ENCODE measurements at places on chromosomes 5 and 9.

GRCh38 chr9:92638621-92639101 lies 31.3 kb downstream of the IPPK start:
- DNase-seq, result no peak

- DNase-seq, result no peak
These were observed 68.8 kb downstream of the ITGA1 start for GRCh38 chr5:52856564-52856963.

DNA sequence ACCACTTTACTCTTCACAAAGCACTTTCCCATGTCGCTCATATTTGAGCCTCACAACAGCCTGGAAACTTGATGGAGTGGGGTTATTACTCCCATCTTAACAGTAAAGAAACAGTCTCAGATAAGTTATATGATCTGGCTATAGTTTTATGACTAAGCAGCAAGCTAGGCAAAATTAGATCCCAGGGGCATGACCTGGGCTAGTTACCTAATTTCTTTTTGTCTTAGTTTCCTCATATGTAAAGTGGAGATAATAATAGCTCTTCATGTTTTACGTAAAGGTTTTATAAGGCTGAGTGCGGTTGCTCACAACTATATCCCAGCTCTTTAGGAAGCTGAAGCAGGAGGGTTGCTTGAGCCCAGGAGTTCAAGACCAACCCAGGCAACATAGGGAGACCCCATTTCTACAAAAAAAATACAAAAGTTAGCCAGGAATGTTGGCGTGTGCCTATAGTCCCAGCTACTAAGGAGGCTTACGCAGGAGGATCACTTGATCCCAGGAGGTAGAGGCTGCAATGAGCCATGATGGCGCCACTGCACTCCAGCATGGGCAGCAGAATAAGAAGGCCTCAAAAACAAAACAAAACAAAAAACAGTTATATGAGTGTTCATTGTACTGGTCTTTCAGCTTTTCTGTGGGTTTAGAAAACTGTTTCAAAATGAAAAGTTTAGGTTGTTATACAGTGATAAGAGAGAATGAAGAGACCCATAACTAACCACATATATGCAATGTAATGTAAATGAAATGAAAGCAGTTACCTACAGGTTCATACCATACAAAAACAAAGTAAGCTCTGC lies 6.5 kb upstream of the PLIN2 start:
- no peak for DNase-seq

DNA sequence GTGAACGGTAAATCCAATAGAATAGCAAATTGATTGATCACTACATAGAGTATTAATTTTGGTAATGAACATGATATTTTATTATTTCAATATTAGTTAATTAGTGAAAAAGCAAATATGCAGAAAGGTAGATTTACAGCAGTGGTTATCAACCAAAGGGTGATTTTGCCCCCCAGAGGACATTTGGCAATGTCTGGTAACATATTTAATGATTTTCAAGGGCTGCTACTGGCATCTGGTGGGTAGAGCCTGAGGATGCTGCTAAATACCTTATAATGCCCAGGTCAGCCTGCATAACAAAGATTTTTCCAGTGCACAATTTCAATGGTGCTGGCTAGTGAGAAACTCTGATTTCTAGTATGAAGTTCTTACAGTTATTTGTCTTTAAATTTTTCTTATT lies 1313.7 kb downstream of the PTPRD start:
- no peak for DNase-seq

- no peak for DNase-seq
These were observed 347.0 kb downstream of the NTRK2 start for GRCh38 chr9:85016384-85017006.

DNA sequence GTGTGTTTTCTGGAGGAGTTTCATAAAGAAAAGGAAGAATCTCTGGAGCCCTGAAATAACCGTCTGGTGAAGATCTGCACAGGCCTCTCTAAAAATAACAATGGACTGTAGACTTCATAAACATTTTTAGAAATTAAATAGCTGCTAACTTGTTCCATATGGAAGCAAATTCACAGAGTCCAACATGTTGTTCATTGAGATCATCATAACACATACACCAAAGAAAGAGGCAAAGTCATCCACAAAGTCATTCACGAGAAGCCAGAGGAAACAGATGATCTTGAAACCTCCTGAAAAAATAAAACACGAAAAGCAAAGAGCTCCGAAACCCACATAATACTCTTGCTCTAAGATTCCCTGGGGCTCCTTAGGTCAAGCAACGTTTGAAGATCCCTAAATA lies 347.8 kb downstream of the EFNA5 start:
- no peak for DNase-seq

DNA sequence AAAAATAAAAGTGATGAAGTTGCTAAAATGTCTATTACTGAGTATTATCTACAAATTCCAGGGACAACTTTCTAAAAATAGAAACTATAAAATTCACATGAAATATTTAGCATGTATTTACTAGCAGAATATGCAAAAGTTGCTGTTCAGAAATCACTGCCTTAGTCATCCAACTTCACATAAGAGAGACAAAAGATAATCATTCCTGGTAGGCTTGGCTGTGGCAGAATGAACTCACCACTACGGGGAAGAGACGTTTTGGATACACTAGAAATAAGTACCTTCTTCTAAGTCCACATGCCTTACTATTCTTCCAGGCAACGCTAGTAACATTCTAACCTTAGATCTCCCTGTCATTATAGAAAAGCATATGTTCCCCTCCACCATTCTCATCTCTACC lies 272.2 kb downstream of the BNC2 start:
- no peak for DNase-seq

GRCh38 chr9:105171589-105171988 lies 72.9 kb upstream of the SLC44A1 start:
- DNase-seq, result no peak

DNA sequence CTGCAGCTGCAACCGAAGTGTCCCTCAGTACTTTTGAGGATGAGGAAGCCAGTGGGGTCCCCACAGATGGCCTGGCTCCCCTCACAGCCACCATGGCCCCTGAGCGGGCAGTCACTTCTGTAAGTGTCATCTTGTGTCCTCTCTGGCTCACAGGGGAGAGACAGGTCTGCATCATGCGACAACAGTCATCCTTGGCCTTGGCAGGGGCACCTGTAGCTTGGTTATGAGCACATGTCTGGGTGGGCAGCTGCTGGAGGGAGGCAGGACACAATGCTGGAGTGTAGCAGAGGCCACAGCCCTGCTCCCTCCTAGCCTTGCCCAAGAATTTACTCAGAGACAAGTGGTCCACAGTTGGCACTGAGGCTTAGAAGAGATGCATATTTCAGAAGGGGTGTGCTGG lies 71.7 kb downstream of the COL15A1 start:
- no peak for DNase-seq

DNA sequence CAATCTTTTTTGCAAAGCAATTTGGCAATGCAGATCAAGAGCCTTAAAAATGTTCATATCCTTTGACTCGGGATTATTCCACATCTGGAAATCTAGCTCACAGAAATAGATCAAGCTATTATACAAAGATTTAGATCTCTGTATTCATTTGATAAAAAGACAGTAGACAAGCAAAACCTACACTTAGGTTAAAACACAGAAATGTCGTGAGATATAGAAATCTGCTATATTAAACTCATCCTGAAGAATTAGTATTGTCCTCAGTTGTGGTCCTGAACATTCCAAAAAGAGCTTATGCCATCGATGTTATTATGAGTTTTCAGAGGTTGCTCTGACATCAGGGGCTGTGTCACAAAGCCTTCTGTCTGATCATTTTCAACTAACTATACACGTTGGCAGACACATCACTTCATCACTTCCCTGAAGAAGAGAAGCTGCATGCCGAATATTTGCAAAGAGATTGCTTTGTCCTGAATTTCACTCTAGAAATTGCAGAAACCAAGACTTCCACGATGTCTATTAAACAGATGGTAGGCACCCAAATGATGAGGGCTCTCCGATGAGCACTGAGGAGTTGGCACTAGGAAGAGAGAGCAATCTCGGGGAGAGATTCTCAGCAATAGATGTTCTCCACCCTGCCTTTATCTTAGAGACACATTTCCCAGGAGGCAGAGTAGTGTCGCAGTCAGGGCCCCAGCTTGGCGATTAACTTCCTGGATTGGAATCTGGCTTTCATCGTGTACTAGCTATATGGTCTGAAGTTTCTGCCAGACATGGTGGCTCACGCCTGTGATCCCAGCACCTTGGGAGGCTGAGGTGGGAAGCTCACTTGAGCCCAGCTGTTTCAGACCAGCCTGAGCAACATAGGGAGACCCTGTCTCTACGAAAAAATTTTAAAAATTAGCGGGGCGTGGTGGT lies 1.9 kb upstream of the UBTD2 start:
- DNase-seq, result no peak

GRCh38 chr5:5813441-5813840 lies 391.0 kb downstream of the ICE1 start:
- no peak for DNase-seq

DNA sequence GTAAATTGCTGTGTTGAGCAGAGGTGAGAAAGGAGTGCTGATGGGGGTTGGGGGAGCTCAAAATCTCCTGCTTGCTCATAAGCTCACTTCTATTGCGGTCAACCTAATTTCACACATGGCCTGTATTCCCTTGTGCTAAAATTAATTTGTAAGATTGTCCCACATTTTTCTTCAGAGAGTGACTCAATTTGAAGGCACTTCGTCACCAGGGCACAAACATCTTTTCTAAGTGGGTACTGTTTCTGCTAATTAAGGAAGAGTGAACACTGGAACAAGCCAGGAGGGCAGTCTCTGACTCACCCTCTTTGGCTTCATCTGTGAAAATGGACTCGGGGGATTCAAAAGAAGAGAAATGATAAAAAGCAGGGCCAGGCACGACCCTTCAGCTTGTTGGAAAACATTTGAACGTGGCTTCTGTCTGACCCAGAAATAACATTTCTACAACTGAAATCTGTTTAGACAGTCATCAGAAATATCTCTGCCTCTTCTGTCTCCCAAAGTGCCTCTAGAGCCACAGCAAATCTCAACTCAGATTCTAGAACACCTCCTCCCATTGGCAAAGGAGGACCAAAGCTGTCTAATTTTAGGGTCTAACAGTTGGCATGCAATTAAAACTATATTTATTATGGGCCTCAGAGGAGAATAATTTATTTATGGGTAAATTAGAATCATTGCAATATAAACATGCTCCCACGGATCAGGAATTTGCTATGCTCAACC lies 49.8 kb downstream of the FEM1C start:
- no peak for DNase-seq

GRCh38 chr9:136121801-136122200 lies 3.1 kb upstream of the TMEM250 start:
- DNase-seq, result no peak

GRCh38 chr9:126722922-126723806 lies 81.7 kb upstream of the ZBTB43 start:
- DNase-seq, result peak; percentile 18

GRCh38 chr5:55540525-55540924 lies 5.8 kb upstream of the PLPP1 start:
- DNase-seq, result no peak

DNA sequence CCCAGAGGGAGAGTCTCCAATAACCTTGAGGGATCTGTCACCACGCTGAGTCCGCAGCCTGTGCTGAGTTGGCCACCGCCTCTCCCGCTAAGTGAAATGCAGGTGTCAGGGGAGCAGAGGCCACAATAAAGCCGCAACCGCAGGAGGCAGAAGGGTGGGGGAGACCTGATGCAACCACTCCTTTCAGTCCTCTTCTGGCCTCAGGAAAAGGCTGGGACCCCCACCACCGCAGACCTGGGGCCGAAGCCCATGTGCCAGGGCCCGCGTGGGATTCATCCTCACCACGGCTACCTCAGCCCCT lies 576 bp downstream of the MAP1B start:
- DNase-seq, result no peak

DNA sequence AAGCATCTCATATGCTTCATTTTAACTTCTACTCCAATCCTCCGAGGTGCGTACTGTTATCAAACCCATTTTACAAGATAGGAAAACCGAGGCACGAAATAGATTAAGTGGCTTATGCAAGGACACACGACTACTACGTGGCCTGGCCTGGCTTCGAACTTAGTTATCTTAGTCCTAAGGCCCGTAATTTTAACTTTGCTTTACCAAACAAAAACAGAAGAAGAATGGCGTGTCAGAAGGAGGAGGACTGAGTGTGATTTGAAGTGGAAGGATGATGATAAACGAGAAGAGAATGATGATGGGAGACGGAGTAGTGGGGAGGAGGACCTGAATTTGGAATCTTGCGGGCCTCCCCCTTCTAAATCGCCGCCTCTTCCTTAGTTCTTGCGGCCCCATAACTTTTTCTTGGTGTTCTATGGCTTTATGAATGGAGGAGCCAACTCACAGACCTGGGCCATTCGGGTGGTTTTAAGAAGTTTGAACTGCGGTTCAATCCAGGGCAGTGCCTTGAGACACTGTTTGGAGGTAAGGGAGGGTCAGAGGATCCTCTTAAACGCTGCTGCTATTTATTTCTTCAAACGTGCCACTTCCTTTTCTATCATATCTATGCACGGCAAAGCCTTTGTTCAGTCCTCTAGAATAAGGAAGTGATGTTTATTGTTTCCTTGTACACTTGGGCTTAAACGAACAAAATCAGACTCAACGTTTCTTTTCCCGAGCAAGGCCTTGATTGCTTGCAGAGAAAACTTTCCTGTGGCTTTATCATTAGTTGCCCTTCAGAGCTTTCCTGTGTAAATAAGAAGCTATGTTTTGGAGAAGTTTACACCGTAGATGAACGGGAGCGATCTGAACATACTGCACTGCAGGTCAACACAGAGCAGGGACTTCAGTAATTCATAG lies 795 bp downstream of the CNOT8 start:
- DNase-seq, result peak; percentile 38

DNA sequence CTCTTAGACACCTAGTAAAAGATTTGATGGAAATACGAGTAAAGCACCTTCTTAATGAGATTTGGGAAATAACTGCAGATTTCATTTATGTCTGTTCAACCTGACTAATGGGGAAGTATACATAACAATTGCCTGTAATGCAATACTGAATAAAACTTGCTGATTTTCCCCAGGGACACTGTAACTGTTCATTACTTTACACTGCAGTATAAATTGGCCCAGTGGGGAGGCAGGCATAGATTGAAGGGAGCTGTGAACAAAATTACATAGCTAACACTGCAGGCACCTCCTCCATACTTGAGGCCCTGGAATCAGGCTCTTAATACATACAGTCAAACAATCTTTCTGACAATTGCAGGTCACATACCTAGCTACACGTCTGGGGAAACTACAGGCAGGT lies 216.2 kb downstream of the PTPRD start:
- no peak for DNase-seq

DNA sequence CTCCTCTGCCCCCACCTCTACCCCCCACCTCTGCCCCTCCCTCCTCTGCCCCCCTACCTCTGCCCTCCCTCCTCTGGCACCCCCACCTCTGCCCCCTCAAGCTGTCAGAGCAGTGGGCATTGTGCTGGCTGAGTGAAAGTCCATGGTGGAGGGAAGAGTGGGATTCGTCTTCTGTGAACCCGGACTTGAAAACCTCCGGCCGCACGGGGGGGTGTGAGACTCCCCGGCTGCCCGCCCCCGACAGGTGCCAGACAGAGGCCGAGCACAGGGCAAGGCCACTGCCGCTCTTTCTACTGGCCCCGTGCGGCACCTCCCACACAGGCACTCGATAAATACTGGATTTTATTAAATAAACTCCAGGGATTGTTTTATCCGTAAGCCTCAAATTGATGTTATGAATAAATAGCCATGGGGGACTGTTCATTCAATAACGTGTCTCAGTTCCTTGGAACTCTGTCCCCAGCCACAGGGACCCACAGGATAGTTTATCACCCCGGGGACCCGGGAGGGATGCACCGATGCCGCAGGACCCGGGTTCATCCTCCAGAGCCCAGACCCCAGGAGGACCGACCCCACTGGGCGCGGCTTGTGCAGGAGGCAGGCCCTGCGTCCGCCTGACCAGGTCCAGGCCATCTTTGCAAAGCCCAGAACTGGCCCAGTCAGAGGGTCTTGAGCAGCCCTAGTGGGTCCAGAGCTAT lies 2.6 kb upstream of the QRFP start:
- DNase-seq, result no peak

Measured in hindlimb muscle (tissue), 1 donor.